SK-N-MC (cell line): ENCODE measurements at places on chromosomes 7 and 10.

DNA sequence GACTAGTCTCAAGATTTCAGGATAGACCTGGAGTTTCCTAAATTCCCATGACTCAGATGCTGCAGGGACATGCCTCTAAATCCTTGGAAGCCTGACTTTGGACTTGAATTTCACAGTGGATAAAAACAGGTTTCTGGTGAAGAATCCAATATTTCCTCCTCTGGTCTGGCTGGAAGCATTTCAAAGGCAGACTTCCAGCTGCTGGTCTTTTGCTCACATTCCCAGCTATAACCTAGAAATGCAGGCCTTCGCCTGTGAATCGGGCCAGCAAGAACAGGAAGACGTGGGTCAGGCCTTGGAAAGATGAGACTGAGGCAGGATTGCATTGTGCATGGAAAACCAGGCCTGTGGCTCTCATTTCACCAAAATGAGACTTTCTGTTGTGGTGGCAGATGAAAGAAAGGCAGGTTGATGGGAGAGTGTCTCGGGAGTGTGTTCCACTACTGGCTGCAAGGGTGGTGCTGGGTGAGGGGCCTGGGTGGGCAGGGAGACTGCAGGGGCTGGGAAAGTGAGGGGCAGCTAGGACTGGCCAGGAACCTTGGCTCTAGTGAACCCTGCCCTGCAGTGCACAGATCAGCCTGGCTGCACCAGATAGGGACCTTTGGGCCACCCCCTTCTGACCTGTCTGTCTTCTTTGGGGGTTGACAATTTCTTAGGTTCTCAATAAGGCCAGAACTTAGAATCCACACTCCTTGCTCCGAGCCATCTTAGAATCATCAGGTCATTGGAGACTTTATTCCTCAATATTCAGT is 488.8 kb upstream of the MKI67 start:
- DNase-seq = no peak

DNA sequence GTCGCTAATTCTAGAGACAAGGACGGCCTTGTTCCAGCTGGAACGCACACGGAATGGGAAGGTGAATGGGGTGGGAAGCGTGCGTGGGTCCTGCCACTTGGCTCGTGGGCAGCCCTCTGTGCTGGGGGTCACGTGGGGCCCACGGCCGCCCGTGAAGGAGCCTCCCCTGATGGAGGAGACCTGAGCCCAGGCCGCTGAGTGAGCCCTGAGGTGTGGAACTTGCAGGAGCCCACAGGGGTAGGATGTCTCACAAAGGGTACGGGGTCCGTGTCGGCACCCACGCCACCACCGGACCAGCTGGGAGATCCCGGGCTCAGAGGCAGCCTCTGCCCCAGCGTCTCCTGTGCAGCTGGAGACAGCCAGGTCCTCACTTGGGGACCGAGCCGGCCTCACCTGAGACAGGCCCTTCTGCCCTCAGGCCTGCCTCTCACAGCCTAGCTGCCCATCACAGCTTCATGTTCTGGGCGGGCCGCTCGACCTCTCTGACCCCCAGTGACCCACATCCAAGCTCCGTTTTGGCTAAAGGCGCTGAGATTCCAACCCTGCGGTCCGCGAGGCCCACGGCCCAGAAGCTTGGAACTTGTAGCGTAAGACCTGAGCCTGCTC is 84.8 kb downstream of the FOXL3 start:
- no peak for DNase-seq

DNA sequence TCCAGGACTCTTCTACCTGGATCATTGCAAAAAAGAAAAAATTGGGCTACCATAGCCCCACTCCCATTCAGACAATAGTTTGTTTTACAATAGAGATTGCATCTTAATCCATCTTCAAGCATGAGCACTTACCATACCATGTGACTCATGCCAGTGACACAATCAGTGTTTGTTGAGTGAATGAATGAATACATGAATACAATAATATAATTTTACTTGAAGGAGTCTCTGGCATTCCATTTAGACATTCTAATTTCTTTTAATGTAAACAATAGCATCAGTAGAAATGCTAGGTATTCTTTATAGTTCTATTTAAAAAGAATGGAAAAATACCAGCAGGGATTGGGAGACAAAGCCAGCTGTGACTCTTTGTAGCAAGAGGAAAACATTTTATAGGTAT is 141.6 kb upstream of the AKR1E2 start:
- no peak for DNase-seq

GRCh38 chr7:151661587-151661986 is 141.9 kb upstream of the RHEB start:
- no peak for DNase-seq

DNA sequence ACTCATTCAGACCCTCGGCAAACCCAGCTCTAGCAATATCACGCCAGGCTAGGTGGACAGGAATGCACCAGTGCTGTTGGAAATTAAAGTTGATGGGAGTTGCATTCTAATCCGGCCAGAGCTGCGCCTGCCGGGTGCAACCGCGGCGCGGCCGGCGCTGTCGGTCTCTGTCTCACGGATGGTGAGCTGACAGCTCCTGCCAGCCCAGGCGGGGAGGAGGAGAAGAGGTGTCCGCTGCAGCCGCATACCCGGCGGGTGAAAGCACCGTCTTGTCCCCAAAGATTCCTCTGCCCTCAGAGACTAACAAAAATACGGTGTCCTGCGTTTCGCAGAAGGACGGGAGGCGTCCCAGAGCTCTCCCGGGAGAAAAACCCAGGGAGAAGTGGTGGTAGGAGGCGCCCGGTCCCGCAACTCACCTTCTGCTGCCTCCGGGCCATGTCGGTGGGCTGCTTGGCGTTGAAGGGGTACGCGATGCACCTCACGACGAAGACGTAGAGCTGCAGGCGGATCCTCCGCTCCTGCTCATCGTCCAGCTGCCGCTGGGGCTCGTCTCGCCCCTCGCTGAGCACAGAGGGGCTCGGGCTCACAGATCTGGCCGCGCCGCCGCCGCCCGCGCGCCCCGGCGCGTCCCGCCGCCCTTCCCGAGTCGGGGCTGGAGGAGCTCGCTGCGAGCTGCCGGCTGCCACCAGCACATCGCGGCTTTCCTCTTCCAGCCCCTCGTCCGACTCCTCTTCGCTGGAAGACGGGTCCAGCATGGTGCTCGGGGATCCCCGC is 490 bp downstream of the CADPS2 start:
- DNase-seq = no peak

GRCh38 chr7:234051-234707 is 41.8 kb downstream of the FAM20C start:
- no peak for DNase-seq

DNA sequence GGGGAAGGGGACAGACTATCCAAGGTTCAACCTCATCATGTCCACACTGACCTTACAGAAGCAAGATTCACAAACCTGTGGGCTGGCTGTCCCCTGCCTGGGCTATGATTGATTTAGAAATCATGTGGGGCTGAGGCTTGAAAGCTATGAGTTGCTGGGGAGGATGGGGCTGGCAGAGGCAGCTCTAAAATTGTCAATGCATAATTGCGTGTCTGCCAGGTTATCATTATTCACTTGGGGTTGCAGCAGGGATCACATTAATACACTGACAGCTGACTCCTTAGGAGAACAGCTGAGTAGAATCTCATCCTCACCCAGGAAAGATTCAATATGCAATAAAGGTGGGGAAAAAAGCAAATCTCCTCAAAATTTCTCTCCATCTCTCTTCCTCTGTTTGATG is 866.3 kb downstream of the CCSER2 start:
- no peak for DNase-seq

DNA sequence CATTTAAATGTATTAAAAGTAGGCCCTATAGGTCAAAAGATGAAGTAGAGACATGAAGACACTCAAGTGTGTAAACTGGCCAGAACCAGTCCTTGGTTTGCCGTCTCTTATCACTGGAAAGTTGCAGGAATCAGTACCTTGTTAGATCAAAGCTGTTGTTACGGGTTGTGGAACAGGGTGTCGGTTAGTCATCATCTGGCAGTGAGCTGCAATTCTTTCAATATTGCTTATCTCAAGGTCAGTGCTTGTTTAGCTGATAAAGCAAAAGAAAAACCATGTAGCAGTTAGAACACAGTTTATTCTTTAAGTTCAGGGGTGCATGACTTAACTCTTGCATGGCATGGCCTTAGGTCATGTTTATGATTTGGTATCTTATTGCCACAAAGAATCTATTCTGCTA is 10.0 kb upstream of the SLC13A1 start:
- DNase-seq = no peak
